ENCODE measurements at places on chromosomes 3 and 15.

DNA sequence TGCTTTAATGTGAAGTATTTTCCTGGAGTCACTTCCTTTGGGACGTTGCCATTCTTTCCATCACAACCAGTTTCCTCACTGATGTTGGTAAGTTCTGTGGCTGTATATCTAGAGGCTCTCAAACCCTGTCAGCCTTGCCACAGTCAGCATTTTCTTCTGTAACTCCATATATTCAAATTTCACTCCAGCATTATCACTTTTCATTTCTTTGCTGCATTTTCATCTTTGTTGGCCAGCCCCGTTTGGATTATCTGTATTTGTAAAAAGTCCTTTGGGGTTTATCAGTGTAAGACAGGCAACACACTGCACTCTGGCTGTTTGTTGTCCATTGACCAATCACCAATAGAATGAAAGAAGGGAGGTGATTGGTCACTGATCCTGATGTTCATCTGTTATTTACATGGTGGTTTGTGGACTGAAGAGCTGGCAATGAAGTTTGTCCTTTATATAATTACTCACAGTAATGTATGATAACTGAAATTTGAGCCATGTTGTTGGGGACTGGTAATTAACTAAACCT lies 20.3 kb downstream of the GMPS start:
- DNase-seq = no peak

DNA sequence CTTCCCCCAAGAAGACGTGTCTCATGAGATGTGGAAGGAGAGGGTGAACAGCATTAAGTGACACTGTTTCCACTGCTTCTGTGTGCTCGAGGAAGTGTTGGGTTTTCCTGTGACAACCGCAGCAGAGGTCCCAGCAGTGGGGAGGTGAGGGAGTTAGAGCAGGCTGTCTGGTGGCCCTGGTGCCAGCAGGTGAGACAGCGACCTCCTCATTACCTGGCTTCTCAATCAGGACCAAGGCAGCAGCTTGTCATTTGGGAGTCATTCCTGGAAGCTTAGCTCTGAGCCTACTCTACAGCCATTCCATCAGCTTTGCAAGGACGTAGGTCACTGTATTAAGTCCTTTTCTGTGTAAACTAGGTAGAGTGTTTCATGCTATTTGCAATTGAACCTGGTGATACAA lies 63.3 kb upstream of the RGMA start:
- peak; percentile 18 for DNase-seq

DNA sequence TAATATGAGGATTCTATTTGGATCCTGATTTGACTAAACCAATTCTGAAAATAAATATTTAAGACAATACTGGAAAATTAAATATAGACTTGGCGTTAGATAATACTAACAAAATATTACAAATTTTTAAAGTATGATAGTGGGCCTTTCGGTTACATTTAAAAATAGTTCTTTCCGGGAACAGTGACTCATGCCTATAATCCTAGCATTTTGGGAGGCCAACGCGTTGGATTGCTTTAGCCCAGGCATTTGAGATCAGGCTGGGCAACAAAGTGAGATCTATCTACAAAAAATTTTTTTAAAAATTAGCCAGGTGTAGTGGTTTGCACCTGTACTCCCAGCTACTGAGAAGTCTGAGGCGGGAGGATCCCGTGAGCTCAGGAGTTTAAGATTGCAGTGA lies 30.3 kb upstream of the GADL1 start:
- no peak for DNase-seq

DNA sequence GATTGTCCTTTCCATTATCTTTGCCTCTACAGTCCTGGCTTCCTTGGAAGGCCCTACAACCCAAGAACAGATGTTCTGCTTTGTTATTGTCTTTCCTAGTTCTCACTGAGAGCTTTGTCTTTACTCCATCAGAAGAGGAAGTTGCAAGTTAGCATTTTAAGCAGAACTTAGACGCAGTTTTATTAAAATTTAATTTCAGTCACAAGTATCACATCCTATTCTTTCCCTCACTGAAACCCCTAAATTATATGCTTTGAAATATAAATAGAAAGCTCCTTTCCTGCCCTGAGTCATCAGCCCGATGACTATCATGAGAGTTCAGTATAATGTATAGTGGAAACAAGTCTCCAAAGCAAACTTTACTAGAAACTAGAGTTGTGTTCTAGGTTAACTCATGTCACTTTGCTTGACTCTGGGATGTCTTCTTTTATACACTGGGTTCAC lies 291.2 kb upstream of the RBMS3 start:
- DNase-seq = no peak

- DNase-seq = peak; percentile 19
Observed at GRCh38 chr3:48952510-48953118, 34.0 kb downstream of the ARIH2 start.
